Natural killer cell (primary cell): ENCODE measurements at places on chromosomes 7 and 10.

DNA sequence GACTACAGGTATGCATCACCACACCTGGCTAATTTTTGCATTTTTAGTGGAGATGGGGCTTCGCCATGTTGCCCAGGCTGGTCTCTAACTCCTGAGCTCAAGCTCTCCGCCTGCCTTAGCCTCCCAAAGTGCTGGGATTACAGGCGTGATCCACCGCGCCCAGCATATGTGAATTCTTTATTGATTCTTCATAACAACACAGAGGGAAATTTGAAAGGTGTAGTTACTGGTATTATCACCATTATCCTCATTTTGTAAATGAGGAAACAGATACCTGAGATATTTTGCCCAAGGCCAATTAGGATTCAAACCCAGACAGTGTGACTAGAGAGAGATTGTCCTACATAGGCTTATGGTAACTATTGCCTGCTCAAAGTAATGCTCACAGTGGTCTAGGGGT lies 22.6 kb downstream of the TCF7L2 start:
- DNase-seq: no peak

- DNase-seq: no peak
These were observed 77.7 kb downstream of the CDCA7L start for GRCh38 chr7:21867816-21868575.

GRCh38 chr7:134045716-134046115 lies 81.4 kb upstream of the LRGUK start:
- no peak for DNase-seq

- DNase-seq: no peak
These were observed 53.4 kb downstream of the WNT2 start for GRCh38 chr7:117269417-117269816.

- DNase-seq: no peak
These were observed 34.4 kb downstream of the FHIP2A start for GRCh38 chr10:114855776-114856543.

DNA sequence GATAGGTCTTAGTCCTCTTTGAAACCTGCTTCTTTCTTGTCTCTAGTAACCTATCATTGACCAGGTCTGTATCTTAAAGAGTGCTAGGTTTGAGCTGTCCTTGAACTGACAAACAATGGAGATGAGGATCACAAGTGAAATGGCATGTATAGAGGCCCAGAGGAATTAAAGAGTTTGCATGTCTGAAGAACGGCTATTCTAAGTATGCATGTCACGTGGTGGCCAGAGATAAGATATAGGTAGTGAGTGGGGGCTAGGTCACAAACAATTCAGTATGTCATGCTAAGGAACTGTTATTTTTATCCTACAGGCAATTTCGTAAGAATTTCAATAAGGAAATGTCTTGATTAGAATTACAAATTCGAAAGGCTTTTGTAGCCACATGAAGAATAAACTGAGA lies 95.3 kb downstream of the SUGCT start:
- DNase-seq: no peak

DNA sequence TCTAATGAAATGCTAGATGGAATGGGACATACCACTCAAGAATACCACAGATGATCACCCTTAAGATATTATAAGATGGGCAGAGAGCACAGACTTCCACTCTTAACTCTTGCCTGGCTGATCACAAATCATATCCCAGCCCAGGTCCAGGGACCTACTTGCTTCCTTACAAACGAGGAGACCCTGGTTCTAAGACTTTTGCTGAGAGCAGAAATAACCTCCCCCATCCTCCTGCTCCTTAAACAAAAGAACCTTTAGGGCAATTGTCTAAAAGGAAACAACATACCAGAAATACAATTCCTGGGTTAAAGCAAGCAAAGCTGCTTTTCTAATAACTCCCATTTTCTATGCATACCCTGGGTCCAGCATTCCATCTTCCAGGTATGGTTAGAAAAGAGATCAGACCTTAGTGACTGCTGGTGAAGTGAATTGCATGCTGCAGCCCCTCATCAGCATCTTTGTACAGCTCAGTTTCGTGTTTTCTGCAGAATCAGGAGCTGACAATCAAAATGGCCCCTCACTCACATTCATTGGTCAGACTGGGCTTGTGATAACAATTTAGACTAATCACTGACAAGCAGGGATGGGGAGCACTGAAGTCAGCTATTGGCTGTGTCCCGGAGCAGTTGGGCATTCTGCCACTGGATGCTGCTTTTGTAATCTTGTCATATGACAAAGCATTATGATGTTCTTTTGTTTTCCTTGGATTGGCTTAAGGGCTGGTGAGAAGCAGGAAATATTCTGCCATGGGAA lies 14.6 kb downstream of the IFIT3 start:
- no peak for DNase-seq

- no peak for DNase-seq
These were observed at the start of gene SLC13A4 for GRCh38 chr7:135728136-135728669. Gene SLC13A4, minus strand, starts transcription at chr7:135728186. Its CDS starts 690 bp downstream, at chr7:135727496.

DNA sequence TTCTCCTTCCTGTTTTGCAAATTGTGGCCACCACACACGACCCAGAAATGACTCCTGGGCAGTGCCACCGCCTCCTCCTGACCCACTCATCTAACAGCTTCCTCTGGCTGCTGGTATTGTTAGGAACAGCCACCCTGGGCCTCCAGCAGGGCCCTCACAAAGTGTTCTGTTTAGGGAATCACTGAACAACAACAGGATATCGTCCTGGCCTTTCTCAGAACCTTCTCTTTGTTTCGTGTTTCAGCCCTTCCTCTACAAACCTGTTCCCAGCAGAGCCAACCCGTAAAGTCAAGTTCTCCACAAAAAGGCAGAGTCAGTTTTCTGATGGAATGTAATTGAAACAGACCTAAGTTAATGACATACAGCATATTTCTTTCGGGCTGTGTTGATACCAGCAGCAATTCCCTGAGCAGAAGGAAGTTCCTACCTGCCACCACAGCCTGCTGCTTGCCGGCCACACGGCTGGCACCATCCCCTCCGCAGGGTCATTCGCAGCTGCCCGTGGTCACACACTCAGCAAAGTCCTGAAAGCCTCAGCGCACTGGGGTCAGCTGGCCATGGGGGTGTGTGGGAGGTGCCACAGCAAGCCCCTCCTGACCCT lies 91.7 kb upstream of the PITRM1 start:
- DNase-seq: no peak

- DNase-seq: no peak
These were observed at the start of gene NXPH1 for GRCh38 chr7:8433477-8434289. Gene NXPH1, plus strand, starts transcription at chr7:8433609.

DNA sequence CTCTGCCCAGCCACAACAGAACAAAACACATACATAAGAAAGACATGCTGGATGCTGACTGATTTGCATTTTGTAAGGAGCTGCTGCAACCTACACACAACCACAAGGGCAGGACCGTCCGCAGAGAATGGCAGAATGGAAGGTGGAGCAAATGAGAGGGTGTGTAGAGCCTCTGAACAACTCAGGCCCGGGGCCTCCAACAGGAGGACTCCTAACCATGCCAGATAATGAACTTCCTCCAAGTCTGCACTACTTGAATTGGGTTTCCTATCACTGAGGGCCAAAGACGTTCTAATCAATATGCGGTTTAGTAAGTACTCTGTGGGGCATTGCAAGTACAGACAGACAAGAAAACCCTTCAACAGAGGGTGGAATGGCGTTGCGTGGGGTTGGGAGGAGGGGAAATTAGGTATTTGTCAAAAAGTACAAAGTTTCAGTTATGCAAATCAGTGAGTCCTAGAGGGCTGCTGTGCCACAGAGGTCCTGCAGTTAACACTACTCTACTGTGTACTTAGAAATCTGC lies 14.6 kb downstream of the VOPP1 start:
- peak; percentile 29 for DNase-seq

GRCh38 chr7:17506095-17506494 lies 207.6 kb downstream of the AHR start:
- no peak for DNase-seq

DNA sequence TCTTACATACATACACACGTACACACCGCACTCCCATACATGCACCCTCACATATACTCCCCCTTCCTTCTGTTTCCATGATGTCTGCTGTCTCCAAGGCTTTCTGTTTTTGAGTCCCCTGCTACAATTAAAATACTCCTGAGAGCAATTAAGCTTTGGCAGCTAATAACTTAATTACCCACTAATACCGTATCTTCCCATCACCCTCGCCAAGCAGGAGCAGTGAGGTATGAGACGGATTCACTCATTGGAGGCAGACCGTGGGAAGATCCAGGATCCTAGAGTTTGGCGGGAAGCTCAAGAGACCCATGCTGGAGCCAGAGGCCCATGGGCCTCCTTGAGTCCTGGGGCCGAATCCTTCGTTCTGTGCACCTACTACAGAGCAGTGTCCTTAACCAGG lies 1.7 kb upstream of the CALN1 start:
- no peak for DNase-seq

DNA sequence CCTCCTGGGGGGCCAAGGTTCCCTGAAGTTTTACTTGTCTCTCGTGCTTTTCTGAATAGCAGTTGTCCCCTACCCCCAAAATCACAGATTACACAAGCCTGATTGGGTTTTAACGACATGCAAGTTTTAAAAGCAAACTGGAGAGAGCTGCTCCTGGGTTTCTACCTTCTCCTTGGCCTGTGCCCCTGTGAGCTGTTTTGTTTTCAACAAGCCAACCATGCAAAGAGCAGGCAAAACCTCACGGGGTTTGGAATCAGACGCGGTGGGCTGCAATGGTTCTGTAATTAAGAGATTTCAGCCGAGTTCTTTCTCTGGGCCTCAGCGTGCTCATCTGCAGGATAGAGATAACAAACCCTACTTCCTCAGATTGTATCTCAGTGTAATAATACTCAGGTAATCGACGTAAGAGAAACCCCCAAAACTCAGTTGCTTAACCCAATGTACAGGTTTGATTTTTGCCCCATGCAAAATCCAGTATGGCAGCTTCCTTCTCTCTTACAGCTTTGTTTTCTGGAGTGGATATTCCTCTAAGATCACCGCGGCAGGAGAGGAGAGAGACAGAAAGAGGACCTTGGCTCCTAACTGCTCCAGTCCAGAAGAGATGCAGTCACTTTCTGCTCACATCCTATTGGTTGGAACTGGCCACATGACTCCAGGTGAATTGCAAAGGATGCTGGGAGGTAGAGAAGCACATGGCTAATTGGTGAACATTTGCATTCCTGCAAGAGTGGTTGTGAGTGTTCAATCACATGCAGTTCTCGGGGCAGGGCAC lies 42.0 kb downstream of the MYL10 start:
- no peak for DNase-seq

- DNase-seq: no peak
These were observed 108.6 kb downstream of the CDK6 start for GRCh38 chr7:92727755-92728154.

GRCh38 chr7:1650363-1651030 lies 19.6 kb upstream of the ELFN1 start:
- DNase-seq: no peak

DNA sequence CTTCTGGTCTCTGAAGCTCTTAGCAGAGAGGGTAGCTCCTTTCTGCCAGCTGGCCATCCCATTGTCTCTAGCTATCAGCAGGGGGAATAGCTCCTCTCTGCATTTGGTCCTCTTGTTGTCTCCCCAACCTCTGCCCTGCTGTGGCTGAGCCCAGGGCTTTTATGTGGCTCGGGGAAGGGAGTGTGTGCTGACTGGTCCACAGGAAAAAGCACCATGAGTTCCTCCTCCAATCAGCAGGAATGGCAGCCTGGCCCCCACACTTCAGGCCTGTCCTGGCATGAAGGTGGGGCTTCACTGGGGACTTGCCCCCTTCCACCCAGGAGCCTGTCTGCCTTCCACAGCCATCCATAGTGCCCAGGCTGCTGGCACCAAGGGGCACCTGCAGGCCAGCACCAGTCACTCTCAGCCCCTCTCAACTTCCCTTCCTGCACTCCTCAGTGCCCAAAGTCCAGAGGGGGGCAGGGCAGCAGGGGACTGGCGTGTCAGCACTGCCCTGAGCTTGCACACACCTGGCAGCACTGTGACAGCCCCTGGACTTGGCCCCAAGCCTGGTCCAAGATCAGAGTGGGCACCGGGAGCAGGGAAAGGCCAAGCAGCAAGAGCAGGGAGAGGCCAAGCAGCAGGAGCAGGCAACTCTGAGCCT lies 36.2 kb downstream of the NOLC1 start:
- no peak for DNase-seq

DNA sequence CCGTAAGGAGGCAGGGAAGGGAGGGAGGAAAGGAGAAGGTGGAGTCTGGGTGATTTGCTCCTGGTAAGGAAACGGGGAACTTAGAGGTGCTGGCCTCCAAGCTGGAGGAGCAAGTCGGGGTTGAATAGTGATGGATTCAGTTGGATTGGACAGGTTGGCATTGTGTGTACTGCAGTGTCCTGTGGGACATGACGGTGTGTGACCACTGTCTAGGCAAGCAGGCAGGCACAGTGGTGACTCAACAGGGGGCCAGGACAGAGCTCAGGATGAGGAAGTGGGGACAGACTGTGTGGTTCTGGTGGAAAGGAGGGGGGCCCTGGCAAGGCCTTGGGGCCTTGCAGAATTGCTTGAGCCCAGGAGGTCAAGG lies 48.8 kb downstream of the COL26A1 start:
- no peak for DNase-seq

DNA sequence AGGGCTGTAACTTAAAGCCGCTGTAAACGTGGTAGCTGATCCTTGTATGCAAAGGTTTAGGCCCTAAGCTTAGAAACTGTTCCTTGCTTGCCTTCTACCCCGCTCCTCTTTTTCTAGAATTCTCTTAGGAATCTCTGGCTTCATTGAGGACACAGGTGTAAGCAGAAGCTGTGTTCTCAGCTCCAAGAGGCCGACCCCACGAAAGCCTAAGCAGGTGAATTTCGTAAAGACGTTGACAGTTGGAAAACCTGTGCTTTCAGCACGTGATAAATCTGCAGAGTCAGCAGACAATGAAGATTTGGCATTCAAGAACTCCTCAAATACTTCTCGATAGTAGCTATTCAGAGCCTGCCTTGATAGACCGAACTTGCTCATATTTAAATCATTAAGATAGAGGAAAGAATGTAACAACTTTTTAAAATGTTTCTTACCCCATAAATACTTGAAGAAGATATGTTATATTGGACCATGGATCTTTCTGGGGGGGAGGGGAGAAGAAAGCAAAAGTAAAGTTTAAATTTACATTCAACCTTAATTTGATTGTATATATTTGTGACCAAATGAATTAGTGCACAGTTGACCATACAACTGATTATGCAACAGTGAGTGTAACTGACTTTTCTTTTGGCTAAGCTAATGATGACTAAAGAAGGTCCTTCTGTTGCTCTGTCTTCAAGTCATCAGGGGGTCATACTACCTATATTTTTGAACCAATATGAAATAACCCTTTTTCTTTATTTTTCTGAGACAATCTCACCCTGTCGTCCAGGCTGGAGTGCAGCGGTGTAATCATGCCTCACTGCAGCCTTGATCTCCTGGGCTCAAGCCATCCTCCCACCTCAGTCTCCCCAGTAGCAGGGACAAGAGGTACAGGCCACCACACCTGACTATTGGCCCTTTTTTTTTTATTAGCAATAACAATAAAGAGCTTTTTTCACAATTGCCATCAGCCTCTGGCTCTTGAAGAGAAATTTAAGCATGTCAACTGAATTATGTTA lies 1.2 kb upstream of the GDI2 start:
- DNase-seq: no peak

- no peak for DNase-seq
These were observed 88.3 kb downstream of the CHN2 start for GRCh38 chr7:29282819-29283414.
